Progenitor cell of endocrine pancreas (in vitro differentiated cells): ENCODE measurements at places on chromosomes 3 and 15. TPM values are rescaled to one million over a fixed set of nuclear protein-coding genes. Genes with fewer than 3 reads are reported as not detected.

Gene CCR2
- total RNA-seq: not detected in 2 replicates

Gene NUDT16
- 24.6 and 25.1 TPM in 2 replicates for total RNA-seq

Gene CCDC51
- total RNA-seq: 11.4 and 13.2 TPM in 2 replicates

Gene COMMD2
- total RNA-seq: 55.3 and 60.8 TPM in 2 replicates

Gene ACKR4
- not detected in 2 replicates for total RNA-seq

Gene C3orf20
- total RNA-seq: 0.13 and 0.19 TPM in 2 replicates

Gene MYH15
- total RNA-seq: 0.91 and 0.96 TPM in 2 replicates

Gene AADACL2
- not detected in 2 replicates for total RNA-seq

Gene CP
- 0.93 and 1.0 TPM in 2 replicates for total RNA-seq

Gene SOX14
- total RNA-seq: not detected in 2 replicates

Gene HIGD2B
- total RNA-seq: not detected in 2 replicates

Gene C15orf61
- 9.2 and 9.6 TPM in 2 replicates for total RNA-seq

Gene TMC3
- total RNA-seq: 0.07 and 0.10 TPM in 2 replicates

Gene FEZF2
- not detected in 2 replicates for total RNA-seq

DNA sequence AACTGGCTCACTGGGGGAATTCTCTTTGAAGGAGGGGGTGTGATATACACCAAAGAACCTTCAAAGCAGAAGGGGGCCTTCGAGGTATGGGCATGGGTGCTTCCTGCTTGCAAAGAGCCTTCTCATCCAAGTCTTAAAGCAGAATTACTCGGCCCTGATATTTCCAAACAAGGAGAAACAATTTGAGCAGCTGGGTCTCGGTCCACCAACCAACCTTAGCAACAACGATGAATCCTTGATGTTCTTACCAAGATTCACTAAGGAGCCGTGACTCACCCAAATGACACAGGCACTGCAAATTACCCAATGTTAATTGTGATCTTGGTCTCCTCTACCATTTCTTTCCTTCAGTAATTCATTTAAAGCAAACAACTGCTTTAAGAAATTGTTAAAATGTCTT, 7.7 kb downstream of the HOMER2 start:
- DNase-seq: no peak

DNA sequence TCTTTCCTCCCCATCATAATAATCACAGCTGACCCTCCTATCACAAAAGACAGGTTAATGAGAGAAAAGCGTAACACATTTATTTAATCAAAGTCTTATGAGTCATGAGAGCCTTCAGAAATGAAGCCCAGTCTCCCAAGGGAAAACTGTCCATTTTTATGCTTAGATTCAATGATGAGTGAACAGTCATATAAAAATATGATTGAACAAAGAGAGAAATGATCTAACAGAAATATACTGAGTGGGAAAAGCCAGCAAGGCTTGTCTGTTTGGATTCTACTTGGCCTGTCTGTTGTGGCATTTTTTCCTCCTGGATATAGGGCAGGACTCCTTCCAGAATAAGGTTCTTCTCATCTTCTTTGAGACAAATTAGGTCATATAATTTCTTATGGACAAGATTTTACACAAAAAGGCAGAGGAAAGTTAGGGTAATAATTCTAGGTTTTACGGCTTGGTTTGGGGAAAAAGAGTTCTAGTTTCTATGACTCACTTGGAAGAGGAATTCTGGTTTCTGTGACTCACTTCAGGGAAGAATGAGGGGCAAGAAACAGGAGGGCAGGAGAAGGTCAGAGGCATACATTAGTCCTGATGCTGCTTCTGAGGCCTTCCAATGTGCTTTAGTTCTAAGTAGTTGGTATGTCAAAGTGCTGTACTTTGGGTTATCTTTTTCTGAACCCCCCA, 534.2 kb downstream of the ZIC1 start:
- no peak for DNase-seq

GRCh38 chr3:66483006-66483405, 17.8 kb downstream of the LRIG1 start:
- no peak for DNase-seq

- no peak for DNase-seq
Measured at GRCh38 chr3:153051427-153052095, 110.5 kb upstream of the RAP2B start.

DNA sequence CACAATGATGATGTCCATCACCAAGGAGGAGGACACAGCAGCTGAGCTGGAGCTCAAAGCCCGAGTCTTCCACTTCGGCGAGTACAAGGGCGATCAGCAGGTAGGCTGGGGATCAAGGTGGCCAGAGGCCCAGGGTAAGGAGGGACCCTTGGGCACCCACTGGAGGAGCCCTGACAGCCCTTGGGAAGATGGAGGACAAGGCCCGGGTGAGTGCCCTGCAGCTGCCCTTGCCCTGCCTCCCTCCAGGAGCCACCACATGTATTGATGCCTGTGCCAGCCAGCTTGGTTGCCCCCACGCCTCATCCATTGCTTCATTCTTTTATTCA, 38.4 kb downstream of the CFAP100 start:
- DNase-seq: no peak

GRCh38 chr3:127221037-127221436, 28.1 kb downstream of the PRR23E start:
- DNase-seq: no peak

- DNase-seq: peak; percentile 41
Measured at GRCh38 chr3:161560008-161560637, 63.5 kb downstream of the OTOL1 start.

GRCh38 chr15:73051391-73051806, 864 bp upstream of the NEO1 start:
- no peak for DNase-seq

GRCh38 chr15:33031324-33031821, 163.1 kb downstream of the FMN1 start:
- no peak for DNase-seq

- no peak for DNase-seq
Measured at GRCh38 chr15:75034615-75035014, 11.2 kb downstream of the PPCDC start.

GRCh38 chr3:72105306-72105705, 320.4 kb upstream of the PROK2 start:
- no peak for DNase-seq

DNA sequence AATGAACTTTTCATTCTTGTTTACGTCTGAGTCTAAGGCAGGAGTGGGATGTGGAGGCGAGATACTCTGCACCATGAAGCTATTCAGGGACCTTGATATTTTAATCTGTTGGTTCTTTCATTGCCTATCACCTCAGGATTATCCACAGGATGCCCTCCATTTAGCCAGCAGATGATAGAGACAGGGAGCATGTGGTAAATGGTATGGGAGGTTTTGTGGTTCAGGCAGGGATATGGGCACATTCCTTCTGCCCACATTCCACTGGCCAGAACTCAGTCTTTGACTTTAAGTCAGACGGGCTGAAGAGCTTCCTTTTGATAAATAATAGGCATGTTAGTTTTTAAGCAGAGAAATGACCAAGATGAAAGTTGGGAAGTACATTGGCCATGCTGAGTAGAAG, 548.0 kb upstream of the CCDC54 start:
- no peak for DNase-seq

DNA sequence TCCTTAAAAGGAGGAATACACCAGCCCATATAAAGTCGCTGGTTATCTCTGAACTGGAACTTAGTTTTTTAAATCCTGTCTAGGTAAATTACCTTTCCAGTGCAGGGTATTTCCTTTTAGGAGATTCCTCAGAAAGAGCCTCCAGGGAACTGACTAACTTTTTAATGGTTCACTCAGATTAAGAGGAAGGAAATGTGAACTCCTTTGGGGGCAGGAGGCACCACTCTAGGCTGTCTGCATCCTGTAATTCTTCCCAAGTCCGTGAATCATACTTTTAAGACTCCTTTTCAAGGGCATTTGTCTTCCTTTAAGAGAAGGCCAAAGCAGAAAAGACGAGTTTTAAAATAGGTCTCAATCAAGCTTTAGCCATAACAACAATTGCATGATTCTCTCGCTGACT, 871.2 kb upstream of the NR2F2 start:
- no peak for DNase-seq

DNA sequence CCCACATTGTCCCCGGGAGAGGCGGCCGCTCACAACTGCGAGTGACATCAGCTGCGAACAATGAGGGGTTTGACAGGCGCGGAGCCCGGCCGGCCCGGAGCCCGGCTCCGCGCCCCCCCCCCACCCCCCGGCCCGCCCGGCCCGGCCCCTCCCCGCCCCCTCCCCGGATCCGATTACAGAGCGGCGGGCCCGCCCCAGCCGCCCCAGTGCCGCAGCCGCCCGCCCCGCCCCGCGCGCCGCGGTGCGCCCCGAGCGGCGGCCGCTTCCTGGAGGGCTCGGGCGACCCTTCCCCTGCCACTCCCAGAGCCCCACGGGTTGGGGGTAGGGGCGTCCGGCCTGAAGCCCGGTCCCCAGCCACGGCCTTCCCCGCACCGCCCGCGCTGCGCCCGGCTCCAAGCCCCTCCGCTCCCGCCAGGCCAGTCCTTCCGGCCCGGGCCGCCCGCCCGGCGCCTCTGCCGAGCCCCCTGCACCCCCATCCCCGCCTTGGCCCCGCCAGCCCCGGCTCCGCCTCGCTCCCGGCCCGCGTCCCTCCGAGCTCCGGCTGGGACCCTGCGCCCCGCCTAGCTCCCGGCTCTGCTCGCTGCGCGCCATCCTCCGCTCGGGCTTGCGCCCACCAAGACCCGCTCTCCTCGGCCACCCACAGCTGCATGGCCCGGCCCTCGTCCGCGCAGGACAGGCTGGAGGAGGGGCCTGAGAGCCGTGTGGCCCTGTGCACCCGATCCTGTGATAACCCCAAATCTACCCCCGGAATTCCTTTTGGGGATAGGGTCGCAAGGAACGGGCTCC, at the start of gene PCBP4:
PCBP4 (minus strand) TSS at position 71 of the 786 bp plus-strand sequence. CDS start 6,214 bp downstream, outside the sequence.
- peak; percentile 63 for DNase-seq

DNA sequence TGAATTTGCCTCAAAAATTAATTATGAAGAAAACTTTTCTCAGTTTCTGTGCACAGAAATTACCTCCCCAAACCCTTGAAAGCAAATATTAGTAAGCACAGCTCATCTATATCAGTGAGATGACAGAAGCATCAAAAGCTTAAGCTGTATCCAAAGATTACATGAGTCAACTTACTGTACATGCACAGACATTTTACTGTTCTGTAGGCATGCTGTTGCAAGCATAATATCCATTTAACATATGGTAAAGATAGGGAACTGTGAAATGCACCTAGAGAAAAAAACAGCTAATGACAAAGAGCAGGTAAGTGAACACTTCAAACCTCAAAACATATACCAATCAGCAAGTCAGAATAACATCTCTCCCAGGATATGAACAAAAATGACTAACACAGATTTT, 20.9 kb downstream of the SHOX2 start:
- DNase-seq: no peak

- DNase-seq: no peak
Measured at GRCh38 chr15:38149315-38149714, 103.3 kb upstream of the SPRED1 start.

DNA sequence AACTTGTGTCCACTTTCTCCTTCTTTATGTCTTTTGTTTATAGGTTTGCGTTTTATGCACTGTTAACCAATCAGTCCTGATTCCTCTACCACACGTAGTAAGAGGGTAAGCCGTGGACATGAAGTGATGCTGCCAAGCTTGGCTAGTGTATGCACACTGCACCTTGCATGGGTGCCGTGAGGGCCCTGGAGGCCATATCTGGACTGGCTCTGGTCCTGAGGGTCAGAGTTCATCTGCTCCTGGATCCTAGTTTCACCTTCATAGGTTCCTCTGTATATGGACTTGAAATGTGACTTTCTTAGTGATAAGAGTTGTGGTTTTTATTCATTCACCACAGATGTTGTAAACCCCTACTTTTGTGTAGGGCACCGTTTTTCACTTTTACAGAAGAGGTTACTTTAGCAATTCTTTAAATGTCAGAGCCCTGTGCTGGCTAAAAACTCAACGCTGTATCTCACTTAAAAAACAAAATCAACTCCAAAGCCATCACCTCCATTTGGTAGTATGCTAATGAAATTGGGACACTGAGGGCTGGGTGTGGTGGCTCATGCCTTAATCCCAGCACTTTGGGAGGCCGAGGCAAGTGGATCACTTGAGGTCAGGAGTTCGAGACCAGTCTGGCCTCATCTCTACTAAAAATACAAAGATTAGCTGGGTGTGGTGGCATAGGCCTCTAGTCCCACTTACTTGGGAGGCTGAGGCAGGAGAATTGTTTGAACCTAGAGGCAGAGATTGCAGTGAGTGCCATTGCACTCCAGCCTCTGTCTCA, 22.9 kb downstream of the SIAH2 start:
- no peak for DNase-seq

GRCh38 chr15:29613951-29614382, 208.3 kb downstream of the TJP1 start:
- no peak for DNase-seq

GRCh38 chr3:182597621-182598041, 195.7 kb upstream of the ATP11B start:
- no peak for DNase-seq

DNA sequence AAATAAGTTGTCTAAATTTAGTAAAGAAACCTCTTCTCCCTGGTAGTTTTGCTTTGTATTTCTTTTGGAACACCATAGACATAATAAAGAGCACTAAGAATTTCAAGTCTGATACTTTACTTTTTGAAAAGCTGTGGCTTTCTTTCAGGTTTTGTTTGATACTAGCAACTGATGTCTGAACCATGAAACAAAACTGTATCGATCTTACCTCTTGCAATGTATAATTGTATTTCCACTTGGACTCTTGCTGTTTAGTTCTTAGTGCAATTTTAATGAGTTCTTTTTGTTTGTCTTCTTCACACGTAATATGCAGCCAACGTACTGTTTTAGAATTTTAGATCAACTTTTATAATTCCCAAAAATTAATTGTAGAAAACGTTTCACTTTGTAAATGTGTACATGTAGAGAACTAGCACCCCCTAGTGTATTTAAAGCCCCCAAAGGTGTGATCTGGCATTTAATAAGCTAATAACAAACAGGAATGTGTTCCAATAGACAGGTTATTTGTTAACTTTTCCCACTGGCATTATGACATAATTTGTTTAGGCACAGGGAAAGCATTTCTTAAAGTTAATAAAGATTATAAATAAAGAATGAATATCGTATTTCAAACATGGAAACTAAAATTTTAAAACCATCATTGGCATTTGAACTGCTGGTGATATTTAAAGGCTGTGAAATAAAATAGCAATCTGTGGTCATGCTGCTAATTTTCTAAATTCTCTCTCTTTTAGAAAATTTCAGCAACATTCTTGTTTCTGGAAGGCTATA, 289.1 kb upstream of the DNAJC19 start:
- DNase-seq: no peak

- no peak for DNase-seq
Measured at GRCh38 chr15:88954431-88955277, 41.5 kb upstream of the MFGE8 start.

- no peak for DNase-seq
Measured at GRCh38 chr3:111808439-111808838, 50.6 kb upstream of the PHLDB2 start.

- no peak for DNase-seq
Measured at GRCh38 chr3:73781541-73781940, 156.8 kb upstream of the PDZRN3 start.

DNA sequence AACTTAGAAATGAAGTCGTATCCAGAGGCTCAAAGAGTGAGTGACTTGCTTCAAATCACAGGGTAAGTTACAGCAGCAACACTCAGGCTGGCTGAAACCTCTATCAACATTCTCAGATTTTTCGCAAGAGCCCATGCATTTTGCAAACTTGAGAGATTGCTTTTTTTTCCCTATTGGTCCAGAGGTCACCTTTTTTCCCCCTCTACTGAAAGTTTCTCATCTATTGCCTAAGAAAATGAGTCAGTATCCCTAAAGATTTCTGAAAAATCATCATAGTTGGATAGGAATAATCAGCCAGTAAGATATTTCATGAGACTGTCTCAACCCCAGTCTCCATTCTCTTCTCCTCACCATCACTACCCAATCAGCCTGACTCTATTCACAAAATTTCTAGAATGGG, 410.6 kb downstream of the FOXP1 start:
- no peak for DNase-seq

GRCh38 chr3:173796890-173797289, 399.3 kb downstream of the NLGN1 start:
- DNase-seq: no peak

- DNase-seq: no peak
Measured at GRCh38 chr15:46413799-46414198, 779.0 kb downstream of the SQOR start.
